ENCODE measurements at places on chromosomes 12 and 14.

- DNase-seq: no peak
These were observed 86.5 kb downstream of the DAAM1 start for GRCh38 chr14:59274991-59275391.

GRCh38 chr12:62640910-62641448 is 174.4 kb downstream of the MON2 start:
- no peak for DNase-seq

DNA sequence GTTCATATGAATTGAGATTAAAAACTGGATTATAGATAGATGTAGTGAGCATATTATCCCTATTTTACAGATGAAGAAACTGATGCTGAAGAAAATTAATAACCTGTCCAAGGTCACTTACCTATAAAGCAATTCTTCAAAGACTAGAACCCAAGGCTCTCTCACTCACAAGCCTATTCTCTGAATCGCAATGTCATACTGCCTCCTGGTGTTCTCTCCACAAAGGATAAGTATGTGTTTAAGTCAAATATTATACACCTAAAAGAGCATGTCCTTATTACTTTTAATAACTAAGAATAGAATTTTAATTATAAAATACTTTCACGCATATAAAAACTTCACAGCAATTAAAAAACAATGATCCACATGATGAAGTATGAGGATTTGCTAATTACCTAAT is 721.3 kb upstream of the USP15 start:
- no peak for DNase-seq

DNA sequence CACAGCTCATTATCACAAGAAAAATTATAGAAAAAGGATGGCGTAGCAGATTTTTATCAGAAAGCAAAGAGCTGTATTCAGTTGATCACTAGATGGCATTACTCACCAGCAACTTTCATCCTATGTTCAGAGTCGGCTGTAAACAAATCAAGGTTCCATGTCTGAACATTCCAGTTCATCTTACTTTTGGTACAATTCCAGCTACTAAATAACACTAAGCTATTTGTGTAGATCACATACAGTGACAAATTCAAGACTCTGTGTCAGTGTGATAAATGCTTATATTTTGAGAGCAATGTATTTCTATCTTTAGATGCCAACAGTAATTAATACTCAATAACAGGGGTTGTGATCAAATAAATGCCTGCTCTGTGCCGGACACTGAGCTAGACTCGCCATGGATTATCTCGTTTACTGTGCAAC is 30.1 kb downstream of the NRDE2 start:
- peak; percentile 12 for DNase-seq

GRCh38 chr14:76784881-76785280 is 23.6 kb downstream of the VASH1 start:
- DNase-seq: peak; percentile 74

DNA sequence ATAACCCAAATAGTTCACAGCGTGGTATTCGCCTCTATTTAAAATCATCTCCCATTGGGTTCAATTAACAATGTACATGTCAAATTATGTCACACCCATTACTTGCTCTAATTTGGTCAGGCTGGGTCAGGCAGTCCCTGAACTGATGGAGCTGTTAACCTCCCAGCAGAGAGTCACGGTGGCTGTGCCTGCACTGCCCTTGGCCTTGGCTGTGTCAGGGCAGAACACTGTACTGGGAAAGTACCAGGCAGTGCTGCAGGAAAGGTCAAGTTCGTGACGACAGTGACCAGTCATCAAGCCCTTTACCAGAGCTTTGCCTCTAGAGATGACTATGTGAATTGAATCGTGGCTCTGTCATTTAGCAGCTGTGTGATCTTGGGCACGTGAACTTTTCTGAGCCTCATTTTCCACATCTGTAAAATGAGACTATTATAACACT is 100.0 kb downstream of the ARF6 start:
- DNase-seq: no peak

- DNase-seq: no peak
These were observed 159.5 kb downstream of the BRMS1L start for GRCh38 chr14:35985474-35986218.
